Activated T-cell treated with anti-CD3 and anti-CD28 coated beads for 1 hour (primary cell): ENCODE measurements at places on chromosomes 6 and 20.
A peak's percentile ranks its signal among the peaks of the same experiment; 100 is the strongest.

DNA sequence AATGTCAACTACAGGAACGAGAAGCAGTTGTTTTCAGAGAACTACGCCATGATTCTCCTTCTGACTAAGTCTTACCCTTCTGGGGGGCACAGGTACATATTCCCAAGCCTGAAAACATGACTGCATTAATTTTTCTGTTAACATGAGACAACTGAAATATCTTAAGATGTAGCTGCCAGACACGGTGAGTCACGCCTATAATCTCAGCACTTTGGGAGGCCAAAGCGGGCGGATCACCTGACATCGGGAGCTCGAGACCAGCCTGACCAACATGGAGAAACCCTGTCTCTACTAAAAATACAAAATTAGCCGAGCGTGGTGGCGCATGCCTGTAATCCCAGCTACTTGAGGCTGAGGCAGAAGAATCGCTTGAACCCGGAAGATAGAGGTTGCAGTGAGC lies 21.7 kb downstream of the TBC1D20 start:
- no peak for DNase-seq

- no peak for DNase-seq
Observed at GRCh38 chr20:40986774-40987173, 41.8 kb upstream of the TOP1 start.

DNA sequence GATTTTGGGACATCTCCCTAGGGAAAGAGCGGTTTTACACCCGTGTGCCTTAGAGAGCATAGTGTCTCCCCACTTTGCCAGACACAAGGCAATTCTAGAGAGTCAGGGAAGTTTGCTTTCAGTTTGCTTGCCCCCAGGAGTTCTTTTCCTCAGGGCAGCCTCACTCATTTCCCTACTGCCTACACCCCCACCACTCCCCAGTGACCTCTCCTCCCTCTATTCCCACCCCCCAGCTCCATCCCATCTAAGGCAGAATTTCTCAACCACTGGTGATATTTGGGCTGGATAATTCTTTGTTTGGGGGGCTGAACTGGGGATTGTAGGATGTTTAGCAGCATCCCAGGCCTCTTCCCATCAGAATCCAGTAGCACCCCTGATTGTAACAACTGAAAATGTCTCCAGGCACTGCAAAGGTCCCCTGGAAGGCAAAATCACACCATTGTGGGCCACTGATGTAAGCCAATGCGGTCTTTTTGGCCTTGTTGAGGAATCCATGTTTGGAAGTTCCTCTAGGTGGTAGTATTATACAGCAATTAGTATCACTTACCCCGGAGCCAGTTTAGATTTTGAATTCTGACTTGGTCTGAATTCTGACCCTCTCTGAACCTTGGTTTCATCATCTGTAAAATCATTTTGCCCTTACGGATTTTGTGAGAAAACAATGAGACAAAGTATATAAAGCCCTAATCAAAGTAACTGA lies 1.3 kb downstream of the EPPIN start:
- DNase-seq = no peak

DNA sequence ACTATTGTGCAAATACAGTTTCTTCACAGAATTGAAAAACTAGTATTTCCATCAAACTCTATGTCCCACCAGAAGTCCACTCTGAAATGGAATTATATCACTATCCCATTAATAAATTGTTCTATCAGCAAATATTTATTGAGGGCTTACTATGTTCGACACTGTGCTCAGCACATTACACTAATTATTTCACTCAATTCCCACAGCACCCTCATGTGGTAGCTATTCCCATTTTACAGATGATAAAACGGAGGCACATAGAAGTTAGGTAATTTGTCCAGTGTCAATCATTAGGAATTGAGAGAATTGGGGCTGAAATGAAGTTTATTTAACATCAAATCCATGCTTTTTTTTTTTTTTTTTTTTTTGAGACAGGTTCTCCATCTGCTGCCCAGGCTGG lies 52.5 kb downstream of the MKKS start:
- DNase-seq = no peak

GRCh38 chr6:80010288-80010687 lies 5.8 kb downstream of the TTK start:
- no peak for DNase-seq

DNA sequence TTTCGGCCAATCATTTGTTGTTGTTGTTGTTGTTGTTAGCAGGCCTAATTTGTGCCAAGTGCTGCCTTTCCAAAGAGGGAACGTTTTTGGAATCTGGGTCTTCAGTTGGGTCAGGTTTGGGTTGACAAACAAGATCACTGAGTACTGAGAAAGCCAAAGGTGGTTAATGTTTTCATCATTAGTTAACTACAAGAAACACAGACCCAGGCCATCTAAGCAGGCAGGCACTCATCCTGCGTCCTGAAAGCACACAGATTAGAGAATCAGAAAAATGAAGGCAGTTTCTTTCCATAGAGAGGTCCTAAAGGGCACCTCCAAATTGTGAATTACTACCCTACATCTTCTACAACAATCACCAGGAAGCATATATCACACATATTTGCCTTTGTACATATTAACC lies 15.1 kb upstream of the SIRPG start:
- DNase-seq = no peak

DNA sequence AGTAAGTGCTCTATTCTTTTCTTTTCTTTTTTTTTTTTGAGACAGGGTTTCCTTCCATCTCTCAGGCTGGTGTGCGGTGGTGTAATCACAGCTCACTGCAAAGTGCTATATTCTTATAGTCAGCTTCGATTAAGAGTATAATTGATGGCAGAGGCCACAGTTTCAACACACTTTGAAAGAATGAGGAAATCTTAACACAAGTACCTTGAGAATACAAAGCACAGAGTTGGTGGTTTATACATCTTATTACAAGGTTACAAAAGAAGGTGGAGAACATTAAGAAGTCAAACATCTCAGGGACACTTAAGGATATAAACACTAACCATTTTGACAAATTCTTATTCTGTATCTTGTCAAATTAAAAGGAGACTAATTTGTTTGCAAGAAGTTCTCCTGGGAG lies 180.5 kb downstream of the SOD2 start:
- DNase-seq = no peak

- DNase-seq = no peak
Observed at GRCh38 chr20:53599378-53599777, 5.7 kb upstream of the ZNF217 start.

- peak; percentile 7 for DNase-seq
Observed at GRCh38 chr6:97394160-97394748, 111.2 kb upstream of the MMS22L start.

- DNase-seq = no peak
Observed at GRCh38 chr6:136792095-136792409, 225 bp downstream of the MAP3K5 start.

GRCh38 chr20:16003310-16003709 lies 569.9 kb downstream of the KIF16B start:
- no peak for DNase-seq

DNA sequence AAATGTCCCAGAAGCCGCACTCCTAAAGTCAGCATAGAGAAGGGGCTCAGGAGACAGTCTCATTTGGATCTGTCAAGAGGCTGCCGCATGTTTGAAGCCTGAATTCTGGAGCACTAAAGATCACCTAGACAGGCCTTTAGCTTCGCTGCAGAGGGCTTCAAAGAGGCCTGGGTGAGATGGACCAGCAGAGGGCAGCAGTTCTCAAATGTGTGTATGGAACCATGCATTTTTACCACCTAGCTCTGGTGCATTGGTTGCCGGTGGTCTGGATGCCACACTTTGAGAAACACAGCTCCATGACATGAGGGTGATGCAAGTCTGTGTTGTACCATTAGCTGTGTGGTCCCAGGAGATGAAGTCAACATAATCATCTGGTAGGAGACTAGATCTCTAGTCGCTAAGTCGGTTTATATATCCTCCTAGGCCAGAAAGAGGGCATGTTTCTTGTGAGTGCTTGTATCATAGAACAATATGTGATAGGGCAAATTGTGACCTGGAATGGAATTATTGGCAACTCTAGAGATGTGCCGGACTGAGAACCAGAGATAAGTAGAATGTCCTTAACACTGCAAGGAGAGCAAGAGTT lies 64.8 kb downstream of the KIAA0319 start:
- DNase-seq = peak; percentile 77

GRCh38 chr20:2749343-2749950 lies 51.0 kb downstream of the CPXM1 start:
- no peak for DNase-seq

DNA sequence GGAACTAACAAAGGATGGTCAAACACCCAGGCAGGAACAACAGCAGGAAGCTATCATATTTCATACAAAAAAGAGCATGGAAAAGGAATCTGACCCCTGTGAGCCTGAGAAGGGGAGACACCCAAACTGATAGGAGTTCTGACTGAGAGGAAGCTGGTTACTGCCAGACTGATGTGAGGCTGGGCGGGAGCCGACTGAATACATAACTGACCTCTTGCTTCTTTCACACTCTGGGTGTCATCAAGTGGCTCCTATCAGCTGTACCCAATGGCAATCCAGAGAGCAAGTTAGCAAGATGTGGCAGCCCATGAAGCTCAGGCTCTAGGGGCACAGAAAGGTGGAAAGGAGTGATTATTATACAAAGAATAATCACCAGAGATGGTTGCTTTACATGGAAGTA lies 795.1 kb upstream of the HS3ST5 start:
- DNase-seq = no peak

DNA sequence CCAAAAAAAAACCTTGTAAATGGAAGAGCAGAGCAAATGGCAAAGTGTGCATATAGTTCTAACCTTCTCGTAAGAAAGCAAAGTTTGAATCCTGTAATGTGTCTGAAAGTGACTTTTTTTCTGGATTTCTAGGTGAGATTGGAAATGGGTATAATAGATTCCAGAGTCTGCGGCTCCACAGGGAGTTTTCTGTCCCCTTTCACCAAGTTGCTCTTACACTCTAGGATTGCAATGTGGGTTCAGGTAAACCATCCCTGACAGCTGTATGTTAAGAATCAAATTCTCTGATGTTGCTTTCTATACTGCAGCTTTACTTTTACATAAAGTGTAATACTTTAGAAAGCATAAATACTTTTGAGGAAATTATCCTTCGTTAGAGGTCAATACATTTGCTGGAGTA lies 260.1 kb downstream of the PRL start:
- DNase-seq = no peak

- DNase-seq = no peak
Observed at GRCh38 chr6:155187994-155188706, 75.7 kb upstream of the CLDN20 start.

GRCh38 chr6:93468291-93468690 lies 48.9 kb upstream of the EPHA7 start:
- no peak for DNase-seq

- DNase-seq = peak; percentile 83
Observed at GRCh38 chr20:62407221-62407992, at the start of gene CABLES2. Gene CABLES2 (minus strand): TSS chr20:62407285. CDS start chr20:62407276, 9 bp downstream.

DNA sequence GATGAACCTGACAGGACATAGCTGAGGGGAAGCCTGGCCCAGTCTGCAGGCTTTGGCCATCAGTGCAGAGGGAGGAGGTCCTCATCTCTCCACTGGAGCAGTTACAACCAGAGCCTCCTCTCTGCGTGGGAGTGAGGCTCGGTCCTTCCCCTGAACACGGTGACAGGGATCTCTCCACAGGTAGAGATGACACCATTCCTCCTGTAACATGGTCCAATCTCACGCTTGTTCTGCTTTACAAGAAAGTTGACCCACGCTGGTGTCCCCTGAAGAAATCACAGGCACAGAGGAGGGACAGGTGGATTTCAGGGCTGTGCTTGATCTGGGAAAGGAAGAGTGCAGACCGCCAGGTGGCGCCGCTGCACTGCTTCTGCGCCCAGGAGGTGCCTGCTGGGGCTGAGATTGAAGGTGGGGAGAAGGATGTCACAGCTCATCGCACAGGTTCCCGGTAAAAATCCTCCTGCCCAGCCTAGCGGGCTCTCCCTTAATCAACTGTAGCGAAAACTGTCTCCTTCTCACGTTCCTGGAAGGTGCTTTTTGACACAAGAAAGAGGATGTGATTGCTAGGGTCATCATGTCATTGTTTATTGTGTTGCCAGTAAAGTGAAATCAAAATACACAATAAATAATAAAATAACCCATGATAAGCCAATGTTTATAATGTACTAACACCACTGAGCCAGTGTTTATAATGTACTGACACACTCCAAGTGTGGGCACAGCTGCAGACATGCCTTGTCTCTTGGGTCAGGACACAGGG lies 20.4 kb downstream of the HLA-G start:
- DNase-seq = peak; percentile 83

- no peak for DNase-seq
Observed at GRCh38 chr6:166381381-166381732, 1.4 kb downstream of the MPC1 start.

DNA sequence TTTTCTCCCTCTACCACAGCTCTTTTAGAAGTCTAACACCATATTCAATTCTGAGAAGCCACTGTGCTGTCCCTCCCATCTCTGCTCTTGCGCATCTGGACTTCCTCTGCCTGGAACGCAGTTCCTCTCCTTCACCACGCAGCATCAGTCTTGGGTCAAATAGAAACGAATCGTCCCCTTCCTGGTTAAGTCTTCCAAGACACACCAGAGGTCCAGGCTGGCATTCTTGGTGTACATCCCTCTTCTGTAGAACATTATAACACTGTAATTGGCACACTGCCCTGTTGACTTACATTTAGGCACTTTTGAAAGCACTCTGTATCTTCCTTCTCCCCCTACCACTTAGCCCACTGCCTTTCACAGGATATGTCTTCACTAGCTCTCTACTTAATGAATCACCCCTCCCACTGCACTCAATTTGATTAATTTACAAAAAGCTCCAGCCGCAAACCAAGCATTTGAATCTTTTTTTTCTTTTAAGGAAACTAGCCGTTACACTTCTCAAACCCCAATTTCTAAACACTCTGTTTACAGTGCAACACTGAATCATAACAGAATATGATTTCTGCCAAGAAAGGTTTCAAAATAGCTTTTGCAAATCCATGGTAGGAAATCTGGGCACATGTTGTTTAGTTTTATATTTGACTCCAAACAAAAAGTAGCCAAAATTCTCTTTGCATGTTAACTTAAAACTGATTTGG lies 140.8 kb upstream of the CARMIL1 start:
- DNase-seq = peak; percentile 33

GRCh38 chr6:63940056-63940455 lies 304.5 kb downstream of the PHF3 start:
- no peak for DNase-seq

DNA sequence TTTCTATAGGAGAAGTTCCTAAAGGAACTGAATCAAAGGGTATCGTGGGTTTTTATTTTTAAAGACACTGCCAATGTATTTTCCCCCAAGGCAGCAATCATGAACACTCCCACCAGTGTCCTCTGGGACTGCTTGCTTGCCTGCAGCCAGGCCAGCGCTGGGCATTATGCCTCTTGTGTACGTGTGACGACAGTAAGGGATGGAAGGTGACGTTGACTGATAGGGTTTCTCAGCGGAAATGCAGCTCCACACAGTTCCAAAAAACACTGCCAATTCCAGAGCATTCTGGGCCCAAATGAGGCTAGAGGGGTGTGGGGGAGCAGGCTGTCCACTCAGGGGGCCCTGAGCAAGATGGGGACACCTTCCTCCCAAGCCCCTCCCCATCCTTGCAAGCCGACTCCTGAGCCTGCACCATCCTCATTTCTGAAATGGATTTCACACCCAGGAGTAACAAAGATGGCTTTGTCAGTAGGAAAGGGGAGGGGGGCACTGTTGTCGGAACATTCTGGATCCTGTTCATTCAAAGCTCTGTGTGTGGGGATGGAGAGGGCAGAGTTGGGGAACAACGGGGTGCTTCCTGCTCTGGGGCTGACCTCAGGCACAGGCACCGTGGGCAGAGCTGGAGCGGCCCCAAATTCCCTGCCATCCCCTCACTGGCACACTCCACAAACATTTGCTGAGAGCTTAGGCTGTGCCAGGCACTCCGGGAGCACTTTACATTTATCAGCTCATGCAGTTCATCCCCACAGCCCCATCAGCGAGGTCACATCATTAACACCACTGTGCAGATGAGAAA lies 20.0 kb downstream of the PREX1 start:
- no peak for DNase-seq
